Fibroblast of lung (primary cell): ENCODE measurements at places on chromosomes 12 and 14. TPM values are rescaled to one million over a fixed set of nuclear protein-coding genes. Genes with fewer than 3 reads are reported as not detected.

The AGAP2 gene
- under 0.01 and 0.17 TPM in 2 replicates for total RNA-seq

DNA sequence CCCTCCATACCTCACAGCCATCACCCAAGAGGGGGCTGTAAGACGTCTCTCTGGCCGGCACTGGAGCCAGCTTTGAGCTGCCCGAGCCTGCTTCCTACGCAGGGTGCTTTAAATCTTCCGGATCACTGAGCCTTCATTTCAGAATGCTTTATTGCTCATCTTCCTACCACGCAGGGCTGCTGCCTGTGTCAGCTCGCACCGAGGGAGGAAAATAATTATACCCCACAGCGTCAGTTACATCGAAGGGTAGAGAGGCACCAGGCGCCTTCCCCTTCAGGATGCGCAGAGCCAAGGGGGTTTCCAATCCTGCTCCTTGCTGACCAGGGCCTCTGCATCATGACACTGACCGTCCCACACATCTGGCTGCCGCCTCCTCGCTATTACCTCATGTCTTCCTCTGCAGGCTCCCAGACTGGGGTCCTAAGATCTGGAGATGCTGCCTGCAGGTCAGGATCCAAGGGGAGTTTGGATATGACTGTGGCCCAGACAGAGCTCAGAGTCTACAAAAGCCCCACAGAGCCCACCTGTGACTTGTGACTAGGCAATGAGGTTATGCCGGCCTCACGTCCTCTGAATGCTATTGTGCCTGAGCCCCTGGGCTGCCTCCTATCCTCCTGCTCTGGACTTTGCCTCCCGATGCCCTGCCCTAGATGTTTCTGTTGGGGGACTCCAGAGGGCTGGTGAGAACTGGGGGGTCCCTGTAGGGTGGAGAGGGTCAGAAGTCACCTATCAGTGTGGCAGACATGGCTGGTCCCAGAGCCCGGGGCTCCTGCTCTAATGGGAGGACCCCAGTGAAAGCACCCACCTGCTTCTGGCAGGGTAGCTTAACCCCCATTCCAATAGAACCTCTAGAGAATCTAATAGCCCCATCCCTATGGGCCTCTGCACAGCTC, 220.3 kb upstream of the RTL1 start:
- peak; percentile 40 for DNase-seq

The DDHD1 gene
- 19.0 and 30.6 TPM in 2 replicates for total RNA-seq

The TMEM229B gene
- 0.77 and 0.99 TPM in 2 replicates for total RNA-seq

DNA sequence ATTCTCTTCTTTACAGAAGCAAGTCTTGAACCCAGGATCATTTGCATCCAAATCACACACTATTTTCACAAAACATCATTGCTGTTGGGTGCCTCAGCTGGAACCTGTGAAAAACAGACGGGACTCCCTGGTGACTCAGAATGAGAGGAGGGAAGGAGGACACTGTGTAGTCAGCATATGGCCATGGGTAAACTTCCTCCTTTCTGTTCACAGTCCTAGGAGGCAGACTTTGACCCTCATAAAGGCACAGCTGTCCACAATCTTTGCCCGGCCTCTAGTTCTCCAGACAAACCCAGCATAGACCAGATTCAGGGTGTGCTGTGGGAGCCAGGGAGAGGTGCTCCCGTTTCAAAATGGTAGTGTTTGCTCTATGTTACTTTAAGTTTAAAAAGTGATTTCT, 62.0 kb downstream of the DYRK2 start:
- peak; percentile 36 for DNase-seq

The KCNA1 gene
- total RNA-seq, result under 0.01 TPM in 1 of 2 replicates, not detected in the other

DNA sequence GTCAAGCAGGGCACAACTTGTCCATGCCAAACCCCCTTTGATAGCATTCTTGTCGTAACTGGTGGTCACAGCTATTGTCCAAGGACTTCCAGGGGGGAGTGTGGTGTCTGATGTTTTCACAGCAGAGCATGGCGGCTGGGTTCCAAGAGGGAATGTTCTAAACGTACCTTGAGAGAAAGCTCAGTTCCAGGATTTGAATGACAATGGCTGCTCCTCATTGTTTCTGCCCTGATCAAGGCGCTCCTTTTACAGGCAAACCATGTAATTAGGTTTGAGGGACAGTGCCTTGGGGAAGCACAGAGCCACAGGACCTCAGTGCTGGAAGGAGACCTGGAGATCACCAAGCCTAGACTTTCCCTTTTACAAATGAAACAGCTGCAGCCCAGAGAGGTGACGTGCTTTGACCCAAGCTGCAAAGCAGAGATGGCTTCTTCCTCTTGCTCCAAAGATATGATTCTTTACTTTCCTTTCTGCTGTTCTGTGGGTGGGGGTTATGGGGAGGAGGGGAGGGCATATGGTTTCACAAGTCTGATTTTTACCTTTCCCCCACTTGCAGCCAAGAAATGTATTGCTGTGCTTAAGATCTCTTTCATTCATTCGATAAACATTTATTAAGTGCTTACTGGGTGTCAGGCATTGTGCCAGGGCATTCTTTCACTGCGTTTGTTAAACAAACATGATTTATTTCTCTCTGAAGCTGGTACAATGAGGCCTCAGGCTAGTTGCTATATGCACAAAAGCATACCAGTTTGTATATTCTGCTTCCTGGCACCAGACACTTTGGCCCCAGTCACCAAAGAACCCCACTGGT, 172.8 kb downstream of the KTN1 start:
- peak; percentile 76 for DNase-seq

DNA sequence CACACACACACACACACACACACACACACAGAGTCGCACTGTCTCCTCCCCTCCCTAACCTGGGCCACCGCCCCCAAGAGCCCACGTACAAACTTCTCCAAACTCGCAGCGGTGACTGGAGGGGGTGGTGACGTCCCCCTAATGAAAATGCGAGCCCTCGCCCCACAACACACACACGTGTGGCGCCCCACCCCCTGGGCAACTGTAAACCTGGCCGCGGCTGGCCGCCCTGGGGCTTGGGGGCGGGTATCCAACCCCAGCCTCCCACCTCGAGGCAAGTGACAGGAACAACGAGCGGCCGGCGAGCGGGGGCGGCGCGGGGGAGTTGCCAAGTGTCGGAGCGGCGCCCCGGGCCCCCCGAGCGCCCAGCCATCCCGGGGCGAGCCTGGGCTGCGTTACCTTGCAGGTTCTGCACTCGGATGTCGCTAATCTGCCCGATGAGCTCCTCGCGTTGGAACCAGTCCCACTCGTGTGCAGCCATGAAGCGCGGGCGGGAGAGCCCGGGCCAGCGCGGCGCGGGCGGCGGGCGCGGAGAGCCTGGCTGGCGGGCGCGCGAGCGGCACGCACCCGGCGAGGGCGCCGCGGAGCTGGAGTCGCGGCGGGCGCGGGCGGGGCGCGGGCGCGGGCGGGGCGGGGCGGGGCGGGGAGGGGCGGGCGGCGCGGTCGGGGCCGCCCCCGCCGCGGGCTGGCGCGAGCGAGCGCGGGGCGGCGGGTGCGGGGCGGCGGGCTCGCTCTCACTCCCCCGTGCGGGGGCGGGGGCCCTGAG, at the start of gene CLMN:
Gene CLMN (minus strand): TSS at position 597 of the 766 bp plus-strand sequence. CDS start 116 bp downstream, at position 481.
- DNase-seq, result peak; percentile 14

The SLC17A8 gene
- total RNA-seq, result not detected in 2 replicates

- DNase-seq, result no peak
Observed at GRCh38 chr14:76235628-76236027, 83.9 kb downstream of the GPATCH2L start.

DNA sequence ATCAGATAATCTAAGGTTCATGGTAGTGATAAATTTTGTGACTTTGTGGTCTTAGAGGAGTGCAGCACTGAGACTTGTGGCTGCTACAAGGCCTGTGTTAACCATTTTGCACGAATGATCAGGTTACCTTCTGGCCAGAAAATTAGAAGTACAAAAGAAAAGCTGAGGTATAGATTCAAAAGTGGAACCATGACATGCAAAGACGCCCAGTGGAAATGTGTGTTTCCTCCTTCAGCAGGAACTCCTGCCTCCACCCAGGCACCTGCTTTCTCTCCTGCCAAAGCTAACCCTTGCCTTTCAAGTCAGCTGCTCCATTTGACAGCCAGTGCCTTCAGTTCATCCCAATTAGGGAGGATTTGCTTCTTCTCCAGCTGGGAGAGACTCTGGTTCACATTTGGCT, 10.1 kb downstream of the PDE6H start:
- no peak for DNase-seq

The NUAK1 gene
- total RNA-seq, result 4.6 and 5.1 TPM in 2 replicates

- no peak for DNase-seq
Observed at GRCh38 chr14:55502746-55503284, 62.4 kb upstream of the TBPL2 start.

The ADSS1 gene
- 2.3 and 3.5 TPM in 2 replicates for total RNA-seq

- DNase-seq, result peak; percentile 19
Observed at GRCh38 chr14:32908196-32909084, 30.2 kb upstream of the NPAS3 start.

The GDF3 gene
- total RNA-seq, result not detected in 2 replicates

GRCh38 chr14:76413962-76414600, 38.1 kb downstream of the ESRRB start:
- no peak for DNase-seq

The SCNN1A gene
- total RNA-seq, result under 0.01 and 0.26 TPM in 2 replicates

The FGF6 gene
- total RNA-seq, result not detected in 2 replicates

The ORAI1 gene
- total RNA-seq, result 5.6 and 8.1 TPM in 2 replicates

The NKX2-8 gene
- total RNA-seq, result not detected in 2 replicates

- no peak for DNase-seq
Observed at GRCh38 chr12:132662901-132663755, 24.0 kb downstream of the POLE start.
